ENCODE measurements at places on chromosomes 13 and 19. TPM values are rescaled to one million over a fixed set of nuclear protein-coding genes. Genes with fewer than 3 reads are reported as not detected.

GNA15 gene
- 1.2 TPM for total RNA-seq

TYROBP gene
- total RNA-seq, result 5.3 TPM

DNA sequence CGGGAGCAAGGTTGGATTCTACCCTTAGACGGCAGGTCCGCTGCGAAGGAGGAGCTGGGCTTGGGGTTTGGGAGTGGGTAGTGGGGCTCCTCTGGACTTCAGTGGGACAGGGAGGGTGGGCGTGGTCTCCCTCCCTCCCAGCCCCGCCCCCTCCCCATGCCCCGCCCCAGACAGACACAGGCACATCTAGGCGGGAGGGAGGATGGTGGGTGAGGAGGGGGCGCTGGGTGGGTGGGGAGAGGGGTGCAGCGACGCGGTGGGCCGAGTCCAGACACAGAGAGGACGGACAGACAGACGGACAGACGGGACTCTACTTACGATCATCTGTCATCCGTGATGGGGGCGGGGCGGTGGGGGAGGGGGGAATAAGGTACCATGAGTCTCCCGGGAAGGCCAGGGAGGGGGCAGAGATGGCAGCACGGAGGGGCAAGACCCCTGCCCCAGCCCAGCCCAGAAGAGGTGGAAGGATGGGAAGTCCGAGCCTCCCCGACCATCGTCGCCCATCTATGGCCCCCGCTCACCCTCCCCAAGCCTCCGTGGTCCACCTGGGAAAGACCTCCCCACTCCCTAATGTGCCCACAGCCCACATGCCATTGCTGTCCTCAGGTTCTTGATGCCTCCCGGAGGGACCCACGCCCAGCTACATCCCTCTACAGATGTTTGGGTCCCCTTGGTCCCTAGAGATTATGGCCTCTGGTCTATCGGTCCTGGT, 64.8 kb downstream of the UNC13A start:
- H3K4me1 ChIP-seq, result no peaks in the 10 kb centered on the region
- no peaks in the 10 kb centered on the region for H3K27me3 ChIP-seq
- DNase-seq, result no peak
- H3K4me3 ChIP-seq, result no peak overlapping the region

GRCh38 chr13:86729206-86729605, 930.0 kb upstream of the SLITRK6 start:
- no peak overlapping the region for H3K4me3 ChIP-seq
- H3K4me1 ChIP-seq, result no peaks in the 10 kb centered on the region
- H3K36me3 ChIP-seq, result no peaks in the 10 kb centered on the region
- H3K27me3 ChIP-seq, result no peaks in the 10 kb centered on the region
- no peak for DNase-seq
- no peak overlapping the region for H3K27ac ChIP-seq

DNA sequence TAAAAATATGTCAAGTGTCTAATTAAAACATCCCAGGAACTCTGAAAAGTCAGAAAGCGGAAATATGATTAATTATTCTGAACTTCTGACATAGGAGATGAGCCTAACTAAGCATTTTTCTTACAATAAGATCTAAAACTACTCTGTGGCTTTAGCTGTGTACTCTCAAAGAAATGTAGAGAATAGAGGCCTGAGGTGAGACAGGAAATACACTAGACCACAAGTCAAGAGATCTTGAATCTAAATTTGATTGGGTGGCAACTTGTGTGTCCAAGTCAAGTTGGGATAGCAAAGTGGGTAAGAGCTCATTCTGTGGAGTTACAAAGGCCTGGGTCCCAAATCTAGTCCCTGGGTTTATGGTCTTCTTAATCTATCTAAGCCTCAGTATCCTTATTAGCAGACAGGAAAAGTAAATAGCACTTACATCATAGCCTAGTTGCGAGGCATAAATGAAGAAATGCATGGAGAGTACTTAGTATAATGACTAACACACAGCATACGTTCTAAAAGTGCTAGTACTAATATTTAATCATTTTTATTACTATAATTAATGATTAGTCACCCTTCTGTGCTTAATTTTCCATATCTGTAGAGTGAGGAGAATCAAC, 9.4 kb upstream of the LRRC63 start:
- no peaks in the 10 kb centered on the region for H3K27me3 ChIP-seq
- DNase-seq, result no peak
- H3K27ac ChIP-seq, result no peak overlapping the region
- H3K36me3 ChIP-seq, result no peaks in the 10 kb centered on the region
- H3K4me3 ChIP-seq, result no peak overlapping the region

DNA sequence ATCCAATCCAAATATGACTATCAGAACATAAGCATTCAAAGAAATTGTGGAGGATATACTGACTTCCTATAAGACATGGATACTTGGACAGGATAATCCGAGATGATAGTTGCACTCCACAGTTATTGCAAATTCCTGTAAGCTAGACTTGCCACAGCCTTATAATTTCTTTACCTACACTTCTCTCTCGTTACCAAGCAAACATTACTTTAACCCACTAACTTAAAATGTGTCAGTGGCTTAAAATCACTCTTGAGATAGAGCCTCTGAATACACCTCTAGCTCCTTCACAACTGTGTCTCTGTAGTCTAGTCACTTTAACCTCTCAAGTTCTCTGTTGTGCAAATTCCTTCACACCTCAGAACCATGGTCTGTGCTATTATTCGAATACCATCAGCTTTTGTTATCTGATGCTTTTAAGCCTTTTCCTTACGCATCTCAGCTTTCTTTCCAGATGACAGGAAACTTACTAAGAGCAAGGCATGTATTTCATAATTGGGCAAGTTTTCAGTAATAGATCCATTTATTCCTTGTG, 474.9 kb upstream of the MIR17HG start:
- DNase-seq, result no peak
- no peaks in the 10 kb centered on the region for H3K4me1 ChIP-seq
- H3K36me3 ChIP-seq, result no peaks in the 10 kb centered on the region
- no peak overlapping the region for H3K27ac ChIP-seq
- no peak overlapping the region for H3K4me3 ChIP-seq

DNA sequence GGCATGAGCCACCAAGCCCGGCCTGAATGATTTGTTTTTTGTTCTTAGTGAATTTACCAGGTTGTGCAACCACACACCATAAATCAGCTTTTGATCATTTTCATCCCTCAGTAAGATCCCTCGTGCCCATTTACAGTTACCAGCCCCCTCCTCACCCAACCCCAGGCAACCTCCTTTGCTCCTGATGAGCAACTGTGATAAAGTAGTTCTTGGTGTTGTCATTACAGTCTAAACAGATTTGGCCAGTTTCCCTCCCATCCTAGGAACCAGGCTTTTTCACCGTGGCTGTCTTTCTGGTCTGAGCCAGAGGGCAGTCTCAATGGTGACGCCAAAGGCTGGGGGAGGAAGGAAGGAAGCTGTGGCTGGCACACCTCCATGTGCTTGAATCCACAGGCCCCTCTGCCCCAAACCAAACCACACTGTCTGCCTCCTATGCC, 61.2 kb upstream of the WDFY2 start:
- no peaks in the 10 kb centered on the region for H3K36me3 ChIP-seq
- H3K4me1 ChIP-seq, result no peaks in the 10 kb centered on the region
- H3K27me3 ChIP-seq, result no peaks in the 10 kb centered on the region

DNA sequence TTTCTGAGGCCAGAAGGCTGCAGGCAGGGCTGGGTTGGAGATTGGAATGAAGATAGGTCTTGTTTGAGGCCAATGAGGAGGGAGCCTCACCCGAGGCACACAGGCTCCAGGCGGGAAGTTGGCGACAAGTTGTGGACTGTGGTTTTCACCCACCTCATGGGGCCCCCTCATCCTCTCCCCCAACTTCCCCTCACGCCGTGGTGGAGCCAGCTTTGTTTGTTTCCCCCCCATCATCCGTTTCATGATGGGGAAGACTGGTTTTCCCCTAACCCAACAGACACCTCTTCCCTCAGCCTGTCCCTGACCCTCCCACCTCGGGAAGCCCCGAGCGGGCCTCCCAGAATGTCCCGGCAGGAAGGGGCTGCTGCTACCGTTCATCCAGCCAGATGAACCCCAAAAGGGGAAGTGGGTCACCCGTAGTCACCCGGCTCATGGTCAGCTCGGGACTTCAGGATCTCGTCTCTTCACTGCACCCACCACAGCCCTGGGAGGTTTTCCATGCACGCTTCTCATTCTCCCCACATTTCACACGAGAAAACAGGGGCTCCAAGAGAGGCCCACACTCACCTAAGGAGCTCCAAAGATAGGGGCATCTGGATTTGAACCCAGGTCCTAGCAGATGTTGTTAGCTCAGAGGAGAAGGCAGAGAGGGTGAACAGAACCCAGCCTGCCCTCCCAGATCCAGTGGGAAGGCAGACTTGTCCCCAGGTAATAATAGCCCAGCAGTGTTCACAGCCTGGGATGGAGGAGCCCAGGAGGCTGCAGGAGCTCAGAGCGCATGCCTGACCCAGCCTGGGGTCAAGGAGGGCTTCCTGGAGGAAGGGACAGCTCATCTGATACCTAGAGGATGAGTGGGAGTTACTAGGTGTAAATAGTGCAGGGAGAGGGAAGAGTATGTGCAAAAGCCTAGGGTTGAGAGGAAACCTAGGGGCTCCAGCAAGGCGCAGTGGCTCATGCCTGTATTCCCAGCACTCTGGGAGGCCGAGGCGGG, 23.5 kb downstream of the CEACAM16 start:
- peaks cover 32% of the 10 kb centered on the region for H3K4me1 ChIP-seq
- H3K27me3 ChIP-seq, result no peaks in the 10 kb centered on the region
- no peak for DNase-seq
- H3K36me3 ChIP-seq, result no peaks in the 10 kb centered on the region
- no peak overlapping the region for H3K4me3 ChIP-seq

- no peak overlapping the region for H3K27ac ChIP-seq
- no peaks in the 10 kb centered on the region for H3K36me3 ChIP-seq
- H3K4me3 ChIP-seq, result no peak overlapping the region
- no peak for DNase-seq
- H3K4me1 ChIP-seq, result no peaks in the 10 kb centered on the region
Observed at GRCh38 chr13:66586489-66586888, 643.6 kb downstream of the PCDH9 start.

DNA sequence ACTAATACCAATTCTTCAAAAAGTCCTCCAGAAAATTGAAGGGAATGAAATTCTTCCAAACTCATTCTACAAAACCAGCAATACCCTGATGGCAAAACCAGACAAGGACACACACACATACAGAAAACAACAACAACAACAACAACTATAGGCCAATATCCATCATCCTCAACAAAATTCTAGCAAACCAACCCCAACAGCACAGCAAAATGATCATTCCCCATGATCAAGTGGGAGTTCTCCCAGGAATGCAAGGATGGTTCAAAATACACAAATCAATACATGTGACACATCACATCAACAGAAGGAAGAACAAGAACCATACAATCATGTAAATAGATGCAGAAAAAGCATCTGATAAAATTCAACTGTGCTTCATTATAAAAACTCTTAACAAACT, 18.7 kb upstream of the ZNF181 start:
- H3K27ac ChIP-seq, result no peak overlapping the region
- DNase-seq, result no peak
- H3K27me3 ChIP-seq, result no peaks in the 10 kb centered on the region
- H3K36me3 ChIP-seq, result no peaks in the 10 kb centered on the region

DNA sequence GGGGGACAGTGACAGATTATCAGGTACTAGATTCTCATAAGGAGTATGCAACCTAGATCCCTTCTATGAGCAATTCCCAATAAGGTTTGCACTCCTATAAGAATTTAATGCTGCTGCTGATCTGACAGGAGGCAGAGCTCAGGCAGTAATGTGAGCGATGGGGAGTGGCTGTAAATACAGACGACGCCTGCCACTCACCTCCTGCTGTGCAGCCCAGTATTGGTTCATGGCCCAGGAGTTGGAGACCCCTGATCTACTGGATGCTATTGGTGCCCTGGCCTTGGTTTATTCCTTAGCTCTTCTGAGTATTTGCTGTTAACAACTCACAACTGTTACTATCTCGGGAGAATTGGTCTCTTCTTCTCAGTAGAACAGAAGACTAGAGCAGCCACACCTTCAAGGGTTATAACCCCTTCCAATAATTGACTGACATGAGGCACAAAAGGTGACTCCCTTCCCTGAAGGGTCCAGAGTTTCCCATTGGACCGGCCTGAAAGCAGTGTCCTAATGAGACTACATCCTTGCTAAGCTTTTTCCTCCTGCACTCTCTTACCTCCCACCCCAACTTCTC, 35.0 kb upstream of the RBM26 start:
- H3K36me3 ChIP-seq, result no peaks in the 10 kb centered on the region
- H3K27ac ChIP-seq, result no peak overlapping the region
- H3K27me3 ChIP-seq, result no peaks in the 10 kb centered on the region
- H3K4me1 ChIP-seq, result no peaks in the 10 kb centered on the region
- DNase-seq, result no peak
